ENCODE measurements at places on chromosomes 5 and 9.

GRCh38 chr5:10432059-10433008 is 9.3 kb upstream of the ROPN1L start:
- no peak for DNase-seq

DNA sequence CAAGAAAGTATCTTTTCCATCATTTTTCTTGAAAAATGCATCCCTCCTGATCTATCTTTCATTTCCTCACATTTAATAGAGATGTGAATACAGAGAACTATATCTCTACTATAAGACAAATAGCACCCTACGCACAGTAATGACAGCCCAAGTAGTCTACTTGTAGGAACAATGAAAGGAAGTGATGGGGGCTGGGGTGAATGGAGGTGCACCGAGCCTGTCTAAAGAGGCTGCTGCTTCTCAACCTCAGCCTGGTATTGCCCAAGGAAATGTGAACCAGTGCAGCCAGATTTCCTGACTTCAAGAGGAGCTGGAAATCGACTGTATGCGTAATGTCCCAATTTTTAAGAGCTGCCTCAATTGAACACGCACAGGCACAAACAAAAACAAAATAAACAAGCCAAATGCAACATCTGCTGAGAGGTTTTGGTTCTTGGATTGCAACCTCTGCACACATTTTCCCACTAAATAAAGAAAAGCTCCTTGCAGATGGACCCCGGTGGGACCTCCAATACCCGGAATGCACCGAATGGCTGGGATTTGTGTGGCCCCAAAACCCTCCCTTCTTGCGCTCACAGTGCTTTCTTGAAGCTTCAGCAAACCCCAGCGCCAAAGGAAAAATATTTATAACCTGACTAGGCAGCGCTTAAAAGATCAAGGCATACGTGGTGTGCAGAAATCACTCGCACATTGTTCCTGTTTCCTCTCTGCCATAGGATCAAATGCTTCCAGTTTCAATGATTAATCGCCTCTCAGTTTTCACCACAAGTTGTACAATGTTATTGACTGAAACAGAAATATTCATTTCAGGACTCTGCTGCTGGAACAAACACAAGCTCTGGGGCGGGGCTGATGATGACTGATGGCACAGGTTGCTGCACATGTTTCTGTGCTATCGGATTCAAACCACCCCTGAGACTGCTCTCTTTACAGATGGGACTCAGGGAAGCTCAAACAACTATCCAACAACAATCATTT is 68.3 kb downstream of the KCNIP1 start:
- DNase-seq = no peak

DNA sequence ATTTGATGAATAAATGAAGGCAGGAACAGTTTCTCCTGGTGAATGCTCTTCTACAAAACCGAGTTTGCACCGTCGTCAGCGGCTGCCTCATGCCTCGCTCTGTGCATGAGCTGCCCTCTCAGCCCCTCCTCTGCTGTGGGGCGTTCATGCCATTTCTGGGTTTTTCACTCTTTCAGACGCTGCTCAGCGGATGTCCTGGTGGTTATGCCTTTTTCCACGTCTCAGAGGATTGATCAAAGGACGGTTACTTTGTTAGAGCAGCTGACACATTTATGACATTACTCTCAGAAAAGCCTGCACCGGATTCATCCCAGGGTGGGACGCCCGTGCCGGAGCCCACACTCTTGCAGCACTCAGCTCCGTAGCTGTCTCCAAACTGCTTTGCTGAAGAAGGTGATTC is 195.9 kb upstream of the PPP1R26 start:
- DNase-seq = no peak

- no peak for DNase-seq
These were observed 44.2 kb downstream of the PWWP2A start for GRCh38 chr5:160075073-160075472.

DNA sequence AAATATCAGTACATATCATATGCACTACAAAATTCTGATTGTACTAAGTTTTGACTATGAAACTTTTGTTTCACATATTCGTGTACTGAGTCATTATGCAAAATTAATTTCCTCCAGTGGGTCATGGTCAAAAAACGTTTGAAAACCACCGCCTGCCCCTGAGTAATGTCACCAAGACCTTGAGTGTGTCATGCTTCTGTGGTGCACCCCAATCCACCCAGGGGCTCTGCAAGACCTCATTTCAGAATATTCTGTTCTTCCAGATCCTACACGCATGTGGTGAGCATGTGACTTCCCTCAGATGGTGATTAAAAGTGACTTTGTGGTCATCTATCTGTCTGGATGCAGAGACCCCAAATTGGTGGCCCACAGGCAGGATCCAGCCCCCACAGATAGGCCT is 31.0 kb downstream of the ABLIM3 start:
- DNase-seq = no peak

Data from CD4-positive, alpha-beta T cell treated with Interleukin-2 at 100 ng/mL for 4 hours (primary cell).